ENCODE measurements at places on chromosomes 5 and 9.
A peak's percentile ranks its signal among the peaks of the same experiment; 100 is the strongest.

- no peak for DNase-seq
These were observed 153.5 kb downstream of the RAPGEF6 start for GRCh38 chr5:131481569-131481968.

DNA sequence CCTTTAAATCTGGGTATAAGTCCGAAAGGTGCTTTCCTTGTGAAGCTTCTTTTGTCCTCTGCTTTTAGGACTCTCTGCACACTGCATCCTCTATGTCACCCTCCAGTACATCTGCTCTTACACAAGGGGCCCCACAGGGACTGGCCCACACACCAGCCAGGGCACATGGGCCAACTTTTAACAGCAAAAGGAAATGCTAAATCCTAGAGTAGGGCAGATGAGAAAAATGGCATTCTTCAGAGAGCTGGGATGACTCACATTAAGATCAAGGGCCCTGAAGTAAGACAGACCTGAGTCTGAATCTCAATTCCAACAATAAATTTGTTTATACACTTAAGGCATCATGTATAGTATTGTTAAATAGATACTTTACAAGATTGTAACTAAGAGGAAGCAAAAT is 40.3 kb upstream of the CDKN2B start:
- DNase-seq, result no peak

- DNase-seq, result peak; percentile 73
These were observed 2.0 kb downstream of the CD74 start for GRCh38 chr5:150410524-150411244.

- peak; percentile 66 for DNase-seq
These were observed 156.4 kb upstream of the RASEF start for GRCh38 chr9:83219154-83219923.

Measured in head of caudate nucleus (tissue), 42 donors.